ENCODE measurements at places on chromosomes 6 and 20. TPM values are rescaled to one million over a fixed set of nuclear protein-coding genes. Genes with fewer than 3 reads are reported as not detected.

GGTLC1 gene
- total RNA-seq: not detected

CRIP3 gene
- total RNA-seq: 13.0 TPM

CEP162 gene
- 33.9 TPM for total RNA-seq

- no peaks in the 10 kb centered on the region for H3K27me3 ChIP-seq
- H3K4me3 ChIP-seq: no peak overlapping the region
- no peaks in the 10 kb centered on the region for H3K36me3 ChIP-seq
- H3K4me1 ChIP-seq: no peaks in the 10 kb centered on the region
- DNase-seq: no peak
Measured at GRCh38 chr20:36924167-36925045, 27.1 kb downstream of the SAMHD1 start.

DNA sequence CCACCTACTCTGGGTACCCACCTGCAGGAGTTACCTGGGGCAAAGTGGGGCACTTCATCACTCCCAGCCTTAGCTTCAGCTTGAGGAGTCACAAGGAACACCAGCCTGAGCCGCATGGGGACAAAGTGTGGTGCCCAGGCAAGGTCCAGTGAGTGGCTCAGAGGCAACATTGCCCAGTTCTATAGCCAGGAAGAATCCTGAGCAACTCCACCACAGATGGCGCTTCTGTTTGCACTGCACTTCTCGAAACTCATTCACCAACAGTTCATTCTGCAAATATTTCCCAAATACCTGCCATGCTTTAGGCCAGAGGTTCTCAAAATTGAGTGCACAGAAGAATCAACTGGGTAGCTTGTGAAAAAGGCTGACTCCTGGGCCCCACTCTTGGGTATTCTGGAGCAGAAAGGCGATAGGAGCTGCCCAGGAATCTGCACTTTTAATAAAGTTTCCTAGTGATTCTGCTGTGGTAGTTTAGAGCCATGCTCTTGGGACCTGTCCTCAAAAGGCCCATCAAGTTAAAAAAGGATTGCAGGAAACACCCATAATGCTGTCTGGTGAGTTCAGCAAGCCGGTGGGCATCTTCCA lies 83.1 kb downstream of the VEGFA start:
- no peak for DNase-seq
- no peak overlapping the region for H3K4me3 ChIP-seq
- no peaks in the 10 kb centered on the region for H3K36me3 ChIP-seq
- no peaks in the 10 kb centered on the region for H3K27me3 ChIP-seq

DNA sequence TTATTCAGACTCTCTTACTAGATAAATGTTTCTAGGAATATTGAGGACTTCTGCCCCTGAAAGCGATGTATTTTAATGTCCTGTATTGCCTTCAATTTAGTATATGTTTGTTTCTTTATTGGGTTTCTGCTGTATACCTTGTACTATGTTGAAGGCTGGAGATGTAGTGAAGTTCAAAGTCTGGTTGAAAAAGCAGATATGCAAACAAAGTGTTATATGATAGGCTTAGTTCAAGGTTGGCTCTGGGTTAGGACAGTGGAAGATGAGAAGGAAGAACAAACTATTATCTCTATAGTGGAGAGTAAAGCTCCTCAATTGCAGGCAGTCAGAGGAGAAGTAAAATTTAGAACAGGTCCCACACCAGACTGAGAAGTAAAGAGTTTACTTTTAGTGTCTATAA lies 36.3 kb upstream of the ADGRG6 start:
- no peaks in the 10 kb centered on the region for H3K36me3 ChIP-seq
- no peak for DNase-seq
- no peak overlapping the region for H3K4me3 ChIP-seq
- no peaks in the 10 kb centered on the region for H3K4me1 ChIP-seq
- H3K27ac ChIP-seq: no peak overlapping the region

DNA sequence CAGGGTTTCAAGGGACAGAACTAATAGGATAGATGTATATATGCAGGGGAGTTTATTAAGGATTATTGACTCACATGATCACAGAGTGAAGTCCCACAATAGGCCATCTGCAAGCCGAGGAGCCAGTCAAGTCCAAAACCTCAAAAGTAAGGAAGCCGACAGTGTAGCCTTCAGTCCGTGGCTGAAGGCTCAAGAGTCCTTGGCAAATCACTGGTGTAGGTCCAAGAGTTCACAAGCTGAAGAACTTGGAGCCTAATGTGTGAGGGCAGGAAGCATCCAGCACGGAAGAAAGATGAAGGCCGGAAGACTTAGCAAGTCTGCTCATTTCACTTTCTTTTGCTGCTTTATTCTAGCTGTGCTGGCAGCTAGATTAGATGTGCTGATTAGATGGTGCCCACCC lies 128.0 kb downstream of the TNFRSF21 start:
- H3K27me3 ChIP-seq: no peaks in the 10 kb centered on the region
- H3K4me1 ChIP-seq: peaks cover 30% of the 10 kb centered on the region
- no peak overlapping the region for H3K27ac ChIP-seq
- no peaks in the 10 kb centered on the region for H3K36me3 ChIP-seq
- peak; percentile 52 for DNase-seq
- H3K4me3 ChIP-seq: peak overlapping the region; percentile 64

DNA sequence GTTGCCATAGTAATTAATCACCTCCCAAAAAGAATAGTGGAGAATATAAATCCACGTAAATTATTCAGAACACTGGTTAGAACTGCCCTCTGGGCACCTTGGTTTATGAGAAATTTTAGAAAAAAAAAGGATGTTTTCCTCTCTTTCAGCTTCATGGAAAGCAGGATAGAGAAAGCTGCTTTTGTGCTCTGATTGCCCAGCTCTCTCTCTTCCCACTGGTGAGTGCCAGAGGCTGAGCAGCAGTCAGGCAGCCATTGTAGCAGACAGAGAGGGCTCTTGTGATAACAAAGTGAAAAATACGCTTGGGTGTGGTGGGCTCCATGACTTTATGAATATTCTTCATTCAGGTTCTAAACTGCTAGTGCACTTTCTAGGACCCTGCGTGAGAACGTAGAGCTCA lies 26.4 kb downstream of the SLC35F1 start:
- H3K27me3 ChIP-seq: no peaks in the 10 kb centered on the region
- H3K4me1 ChIP-seq: peaks cover 2% of the 10 kb centered on the region
- H3K36me3 ChIP-seq: no peaks in the 10 kb centered on the region
- peak overlapping the region; percentile 50 for H3K27ac ChIP-seq
- no peak for DNase-seq

- H3K36me3 ChIP-seq: no peaks in the 10 kb centered on the region
- no peak overlapping the region for H3K4me3 ChIP-seq
- peaks cover 5% of the 10 kb centered on the region for H3K4me1 ChIP-seq
Measured at GRCh38 chr6:164756142-164756541, 553.3 kb downstream of the C6orf118 start.

DNA sequence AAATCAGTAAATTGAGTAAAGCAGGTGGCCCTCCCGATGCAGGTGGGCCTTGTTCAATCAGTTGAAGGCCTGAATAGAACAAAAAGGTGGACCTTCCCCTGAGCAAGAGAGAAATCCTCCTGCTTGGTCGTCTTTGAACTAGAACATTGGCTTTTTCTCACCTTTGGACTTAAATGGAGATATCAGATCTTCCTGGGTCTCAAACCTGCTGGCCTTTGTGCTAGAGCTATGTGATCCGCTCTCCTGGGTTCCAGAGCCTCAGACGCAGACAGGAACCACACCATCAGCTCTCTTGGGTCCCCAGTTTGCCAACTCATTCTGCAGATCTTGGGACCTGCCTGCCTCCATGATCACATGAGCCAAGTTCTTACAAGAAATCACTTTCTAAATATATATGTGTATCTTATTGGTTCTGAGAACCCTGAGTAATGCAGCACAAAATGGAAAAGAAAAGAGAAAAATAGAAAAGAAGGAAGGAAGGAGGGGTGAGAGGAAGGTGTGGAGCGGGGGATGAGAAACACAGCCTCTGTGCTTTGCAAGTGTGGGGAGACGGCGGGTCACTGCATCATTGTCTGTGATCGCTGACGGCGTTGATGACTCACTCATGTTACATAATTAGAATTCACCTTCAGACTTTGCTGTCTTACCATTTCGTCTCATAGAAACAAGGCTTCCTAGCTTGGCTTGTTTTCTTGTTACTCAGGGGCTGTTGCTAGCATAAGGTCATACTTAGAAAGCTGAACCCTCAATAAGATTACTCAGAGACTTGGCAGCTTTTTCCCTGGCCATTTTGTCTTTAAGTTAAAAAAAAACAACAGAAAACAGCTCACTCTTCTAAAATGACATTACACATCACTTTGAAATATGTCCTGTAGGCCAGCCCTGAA lies 85.7 kb upstream of the NEDD9 start:
- peak; percentile 62 for DNase-seq
- H3K4me1 ChIP-seq: no peaks in the 10 kb centered on the region
- no peaks in the 10 kb centered on the region for H3K36me3 ChIP-seq
- H3K27me3 ChIP-seq: no peaks in the 10 kb centered on the region
- H3K4me3 ChIP-seq: no peak overlapping the region

GRCh38 chr6:71579902-71580301 lies 291.3 kb downstream of the OGFRL1 start:
- H3K4me1 ChIP-seq: no peaks in the 10 kb centered on the region
- no peak overlapping the region for H3K4me3 ChIP-seq
- H3K27ac ChIP-seq: no peak overlapping the region
- no peaks in the 10 kb centered on the region for H3K36me3 ChIP-seq

GRCh38 chr6:40723967-40724366 lies 136.8 kb upstream of the LRFN2 start:
- peaks cover 2% of the 10 kb centered on the region for H3K27me3 ChIP-seq
- no peak overlapping the region for H3K27ac ChIP-seq
- no peak overlapping the region for H3K4me3 ChIP-seq
- no peak for DNase-seq
- H3K4me1 ChIP-seq: peaks cover 4% of the 10 kb centered on the region
- H3K36me3 ChIP-seq: no peaks in the 10 kb centered on the region

- no peak overlapping the region for H3K4me3 ChIP-seq
- H3K27ac ChIP-seq: no peak overlapping the region
- no peaks in the 10 kb centered on the region for H3K27me3 ChIP-seq
Measured at GRCh38 chr6:10685092-10685915, 9.1 kb downstream of the C6orf52 start.

GRCh38 chr6:144647971-144648651 lies 363.0 kb downstream of the UTRN start:
- H3K36me3 ChIP-seq: no peaks in the 10 kb centered on the region
- H3K27ac ChIP-seq: no peak overlapping the region
- DNase-seq: no peak
- peak overlapping the region; percentile 2 for H3K4me3 ChIP-seq
- peaks cover 14% of the 10 kb centered on the region for H3K4me1 ChIP-seq
- H3K27me3 ChIP-seq: no peaks in the 10 kb centered on the region

DNA sequence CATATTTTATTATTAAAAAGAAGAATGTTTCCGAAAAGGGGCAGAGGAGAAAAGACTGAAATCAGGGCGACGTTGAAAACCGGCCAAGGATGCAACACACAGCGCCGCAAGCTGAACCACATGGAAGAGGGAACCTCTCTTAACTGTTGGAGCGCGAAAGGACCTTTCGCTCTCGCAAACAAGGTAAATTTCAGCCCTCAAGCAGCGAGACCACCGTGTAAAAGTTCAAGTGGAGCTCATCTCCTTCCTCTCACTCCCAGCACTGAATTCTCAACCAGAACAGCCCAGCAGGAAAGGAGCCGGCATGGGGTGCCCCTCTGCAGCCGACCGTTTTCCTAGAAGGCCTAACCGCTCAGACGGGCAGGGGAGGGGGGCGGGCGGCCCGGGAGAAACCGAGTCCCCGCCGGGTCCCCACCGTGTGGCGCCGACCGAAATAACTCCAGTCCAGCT lies 621 bp downstream of the GPR63 start:
- no peaks in the 10 kb centered on the region for H3K36me3 ChIP-seq
- no peak for DNase-seq
- H3K27ac ChIP-seq: no peak overlapping the region
- H3K4me1 ChIP-seq: no peaks in the 10 kb centered on the region

DNA sequence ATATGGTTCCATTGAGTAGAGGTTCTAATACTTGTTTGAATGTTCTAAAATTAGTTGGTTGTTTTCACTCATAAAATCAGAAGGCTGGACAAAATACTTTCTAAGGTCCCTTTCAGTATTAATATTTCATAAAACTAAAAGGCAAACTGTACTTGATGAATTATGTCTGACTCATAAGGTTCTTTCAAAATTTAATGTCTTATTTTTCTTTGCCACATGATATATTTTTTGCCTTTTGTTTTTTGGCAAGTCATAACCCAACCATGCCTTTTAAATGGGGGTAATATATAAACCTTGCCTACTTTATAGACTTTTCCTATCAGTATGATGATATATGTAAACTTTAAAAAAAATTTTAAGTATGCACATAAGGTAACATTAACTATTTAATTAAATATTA lies 244.7 kb downstream of the PTPRK start:
- H3K4me1 ChIP-seq: peaks cover 6% of the 10 kb centered on the region
- no peaks in the 10 kb centered on the region for H3K36me3 ChIP-seq
- no peak overlapping the region for H3K27ac ChIP-seq
- H3K27me3 ChIP-seq: no peaks in the 10 kb centered on the region

- H3K36me3 ChIP-seq: no peaks in the 10 kb centered on the region
- DNase-seq: no peak
- H3K27me3 ChIP-seq: no peaks in the 10 kb centered on the region
- no peak overlapping the region for H3K4me3 ChIP-seq
- H3K4me1 ChIP-seq: peaks cover 16% of the 10 kb centered on the region
- no peak overlapping the region for H3K27ac ChIP-seq
Measured at GRCh38 chr6:80156221-80156620, 49.8 kb downstream of the BCKDHB start.

DNA sequence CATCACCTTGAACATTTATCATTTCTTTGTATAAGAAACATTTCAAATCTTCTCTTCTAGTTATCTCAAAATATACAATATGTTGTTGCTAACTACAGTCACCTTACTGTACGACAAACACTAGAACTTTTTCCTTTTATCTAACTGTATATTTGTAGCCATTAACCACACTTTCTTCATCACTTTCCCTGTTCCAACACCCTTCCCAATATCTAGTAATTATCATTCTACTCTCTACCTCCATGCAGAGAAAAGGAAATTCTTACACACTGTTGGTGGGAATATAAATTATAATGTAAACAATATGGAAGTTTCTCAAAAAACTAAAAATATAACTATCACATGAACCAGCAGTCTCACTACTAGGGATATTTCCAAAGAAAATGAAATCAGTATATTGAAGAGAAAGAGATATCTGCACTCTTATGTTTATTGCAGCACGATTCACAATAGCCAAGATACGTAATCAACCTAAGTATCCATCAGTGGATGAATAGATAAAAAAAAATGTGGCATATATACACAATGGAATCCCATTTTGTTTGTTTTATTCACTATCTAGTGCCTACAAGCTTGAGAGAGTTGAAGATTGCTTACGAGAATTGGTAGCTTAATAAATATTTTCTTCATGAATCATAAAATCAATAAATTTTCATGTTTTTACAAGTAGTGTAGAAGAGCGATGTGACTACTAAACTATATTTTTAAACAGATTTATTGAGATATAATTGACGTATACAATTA lies 2.4 kb downstream of the RHAG start:
- H3K27ac ChIP-seq: no peak overlapping the region
- H3K4me3 ChIP-seq: no peak overlapping the region
- DNase-seq: no peak
- H3K27me3 ChIP-seq: no peaks in the 10 kb centered on the region

Data from endodermal cell (in vitro differentiated cells).